Left renal cortex interstitium (tissue), 4 donors: ENCODE measurements at places on chromosomes 13 and 19. TPM values are rescaled to one million over a fixed set of nuclear protein-coding genes. Genes with fewer than 3 reads are reported as not detected.

- DNase-seq, result no peak
These were observed 5.1 kb upstream of the TGFBR3L start for GRCh38 chr19:7909471-7910067.

DNA sequence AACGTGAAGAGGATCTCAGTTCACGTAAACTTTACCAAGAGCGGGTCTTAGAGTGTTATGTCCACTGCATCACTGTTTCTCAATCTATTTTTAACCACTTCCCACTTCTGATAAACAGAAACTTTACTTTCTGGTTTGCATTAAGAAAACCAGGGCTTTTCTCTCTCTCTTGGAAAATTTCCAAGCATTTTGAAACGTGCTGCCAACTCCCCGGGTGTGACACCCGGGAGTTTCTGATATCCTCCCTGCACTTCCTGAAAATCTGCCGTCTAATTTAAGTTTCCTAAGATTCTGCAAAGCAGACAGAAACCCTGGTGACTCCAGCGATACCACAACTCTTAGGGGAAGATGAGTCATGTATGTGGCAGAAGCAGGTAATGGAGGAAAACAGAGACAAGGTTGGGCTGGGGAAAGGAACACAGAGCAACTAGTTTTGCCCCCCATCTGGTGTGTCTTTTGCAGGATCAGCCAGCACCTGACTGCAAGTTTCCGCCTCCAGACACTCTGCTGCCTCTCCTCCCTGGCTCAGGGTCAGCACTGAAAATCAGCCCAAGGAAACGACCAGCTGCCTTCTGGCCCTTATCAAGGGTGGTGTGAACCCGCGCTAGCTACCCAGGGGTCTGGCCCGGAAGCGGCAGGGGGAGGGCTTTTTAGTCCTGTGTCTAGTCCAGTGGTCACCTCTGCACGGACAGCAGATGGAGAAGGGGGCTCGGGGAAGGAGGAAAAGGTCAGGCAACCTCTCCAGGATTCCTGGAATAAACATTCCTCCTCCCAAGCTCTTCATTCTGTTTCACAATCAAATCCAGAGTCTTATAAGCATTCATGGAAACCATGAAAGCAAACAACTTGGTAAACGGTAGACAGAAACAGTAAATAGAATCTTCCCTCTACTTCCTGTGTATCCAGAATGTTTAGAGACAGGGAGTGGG, 11.3 kb upstream of the FFAR2 start:
- no peak for DNase-seq

GRCh38 chr13:50275392-50276063, 260.3 kb downstream of the KCNRG start:
- DNase-seq, result no peak

Gene SERP2
- polyA plus RNA-seq, result 9.6 TPM

- DNase-seq, result no peak
These were observed 117.7 kb upstream of the ZNF507 start for GRCh38 chr19:32227561-32228165.

DNA sequence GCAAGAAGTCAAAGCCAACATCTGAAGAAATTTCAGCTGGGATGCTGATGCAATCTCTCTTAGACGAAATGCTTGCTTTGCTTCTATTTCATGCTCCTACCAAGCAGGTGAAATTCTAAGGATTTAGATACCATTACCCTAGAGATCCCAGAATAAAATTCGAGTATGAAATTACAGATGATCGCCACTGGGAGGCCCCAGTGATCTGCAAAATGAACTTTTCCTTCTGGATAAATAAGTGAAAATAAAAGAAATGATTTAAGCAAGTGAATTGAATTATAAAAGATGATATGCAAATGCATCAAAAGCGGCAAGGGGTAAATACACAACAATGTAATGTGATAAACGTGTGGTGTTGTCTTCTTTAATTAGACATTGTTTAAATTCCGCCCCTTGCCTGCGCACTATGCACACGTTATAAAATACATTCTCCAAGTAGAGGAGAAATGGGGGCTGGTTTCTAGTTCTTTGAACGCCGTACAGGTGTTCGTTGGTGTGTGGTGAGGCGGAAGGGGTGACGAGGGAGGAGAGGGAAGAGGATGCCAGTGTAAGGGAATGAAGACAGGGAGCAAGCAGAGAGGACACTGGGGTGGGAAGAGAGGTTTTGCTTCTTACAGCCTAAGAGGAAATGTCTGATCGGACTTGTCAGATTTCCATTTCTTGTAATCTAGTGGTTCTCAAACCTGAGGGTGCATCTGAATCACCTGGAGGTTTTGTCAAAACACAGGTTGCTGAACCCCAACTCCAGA, 58.0 kb downstream of the ERCC5 start:
- DNase-seq, result no peak

Gene SLC1A5
- 39.3 TPM for polyA plus RNA-seq

- no peak for DNase-seq
These were observed 41.0 kb downstream of the ANKRD10 start for GRCh38 chr13:110873639-110874507.

Gene TPTE2
- polyA plus RNA-seq, result 0.63 TPM

- DNase-seq, result no peak
These were observed 82.0 kb upstream of the SHISA2 start for GRCh38 chr13:26133851-26134250.

Gene CEACAM3
- not detected for polyA plus RNA-seq

Gene MBD3L3
- polyA plus RNA-seq, result not detected

DNA sequence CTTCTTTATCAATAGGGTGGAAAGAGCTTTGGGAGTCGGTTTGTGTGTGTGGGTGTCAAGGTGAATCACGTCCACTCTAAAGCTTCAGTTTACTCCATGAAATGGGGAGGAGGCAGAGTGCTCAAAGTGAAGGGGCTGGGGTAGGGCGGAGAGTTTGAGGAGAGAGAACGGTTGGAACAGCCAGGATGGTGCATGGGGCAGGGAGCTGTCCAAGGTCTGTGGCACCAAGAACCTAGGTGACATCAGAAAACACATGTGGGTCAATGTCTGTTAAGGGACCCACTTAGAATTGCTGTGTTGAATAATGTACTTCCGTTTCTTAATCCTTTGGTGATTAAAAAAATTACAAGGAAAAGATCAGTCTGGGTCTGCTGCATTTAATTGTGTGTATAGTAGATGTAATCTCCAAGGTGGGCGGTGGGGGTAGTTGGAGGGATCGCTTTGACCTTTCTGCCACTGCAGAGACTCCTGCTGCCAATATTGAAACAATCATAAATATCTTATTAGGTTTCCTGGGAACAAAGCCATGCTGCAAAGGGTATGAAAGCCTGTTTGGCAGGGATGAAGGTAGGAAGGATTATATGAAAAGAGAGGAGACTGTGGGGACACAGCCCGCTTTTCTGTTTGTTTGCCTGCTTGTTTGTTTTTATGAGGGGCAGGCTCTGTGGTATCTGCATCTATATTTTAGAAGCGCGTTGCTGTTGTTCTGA, 122.3 kb downstream of the ATP8A2 start:
- DNase-seq, result no peak

DNA sequence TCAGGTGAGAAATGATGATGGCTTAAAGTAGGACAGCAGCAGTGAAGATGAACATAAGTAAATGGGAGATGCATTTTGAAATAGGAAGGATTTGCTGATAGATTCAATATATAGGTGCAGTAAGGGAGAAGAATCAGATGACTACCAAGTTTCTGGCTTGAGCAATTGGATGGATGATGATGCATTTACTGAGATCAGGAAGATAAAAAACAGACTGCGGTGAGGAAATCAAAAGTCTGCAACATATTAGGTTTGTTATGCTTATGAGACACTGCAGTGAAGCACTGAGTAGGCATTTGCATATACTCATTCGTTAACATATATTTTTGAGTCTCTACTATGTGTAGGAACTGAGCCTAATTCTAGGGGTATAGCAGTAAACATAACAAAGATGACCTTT, 184.2 kb downstream of the LACC1 start:
- DNase-seq, result no peak

- DNase-seq, result no peak
These were observed 255.7 kb downstream of the DLEU7 start for GRCh38 chr13:50587645-50588373.

Gene WASF3
- 61.8 TPM for polyA plus RNA-seq

Gene CYP4F2
- 0.42 TPM for polyA plus RNA-seq

Gene APOC4
- polyA plus RNA-seq, result not detected

GRCh38 chr19:30049226-30049625, 107.2 kb downstream of the URI1 start:
- DNase-seq, result no peak

DNA sequence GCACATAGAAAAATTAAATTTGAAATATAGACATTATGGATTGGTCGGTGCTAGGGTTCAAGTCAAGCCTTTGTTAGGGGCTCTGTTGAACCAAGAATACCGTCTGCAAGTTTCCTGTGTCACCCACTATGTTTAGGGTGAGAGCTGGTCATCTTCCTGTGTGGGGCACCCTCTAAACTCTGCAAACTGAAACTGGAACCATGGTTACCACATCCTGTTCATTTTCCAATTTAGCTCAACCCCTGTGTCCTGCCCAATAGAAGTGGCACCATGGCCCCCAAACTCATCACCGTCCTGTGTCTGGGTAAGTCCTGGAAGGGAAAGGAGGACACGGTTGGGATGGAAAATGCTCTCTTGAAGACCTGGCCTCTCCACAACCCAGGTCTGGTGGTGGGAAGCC, 29.9 kb downstream of the LAIR2 start:
- no peak for DNase-seq

DNA sequence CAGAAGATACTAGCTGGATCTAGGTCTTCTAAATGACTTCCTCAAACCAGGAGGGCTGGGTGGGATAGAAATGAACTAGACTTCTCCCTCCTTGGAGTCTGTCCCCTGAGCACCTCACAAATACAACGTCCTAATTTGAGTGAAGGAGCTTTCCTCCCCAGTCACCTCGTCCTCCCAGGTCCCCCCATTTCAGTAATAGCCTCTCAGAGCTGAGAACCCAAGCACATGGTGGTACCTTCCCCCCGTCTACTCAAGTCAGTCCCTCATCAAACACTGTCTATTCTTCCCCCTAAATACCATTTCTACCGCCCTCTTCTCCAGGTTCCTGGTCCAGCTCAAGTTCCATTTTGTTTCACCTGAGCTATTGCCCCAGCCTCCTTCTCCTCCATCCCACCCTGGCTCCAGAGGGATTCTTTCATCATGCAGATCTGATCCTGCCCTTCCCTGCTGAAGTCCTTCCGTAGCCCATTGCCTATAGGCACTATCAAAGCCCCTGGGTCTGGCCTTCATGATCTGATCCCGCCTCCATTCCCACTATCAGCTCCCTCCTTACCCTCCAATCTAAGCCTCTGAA, 5.3 kb upstream of the PRKCG start:
- DNase-seq, result no peak

Gene ESD
- polyA plus RNA-seq, result 223 TPM

GRCh38 chr19:50686310-50687032, 33.1 kb downstream of the SHANK1 start:
- DNase-seq, result no peak

- DNase-seq, result no peak
These were observed 7.7 kb upstream of the ONECUT3 start for GRCh38 chr19:1745589-1746031.

GRCh38 chr19:8831832-8832131, 322 bp downstream of the ZNF558 start:
- DNase-seq, result no peak

Gene LAIR2
- not detected for polyA plus RNA-seq
